ENCODE measurements at places on chromosomes 4 and X. TPM values are rescaled to one million over a fixed set of nuclear protein-coding genes. Genes with fewer than 3 reads are reported as not detected.

The ARX gene
- not detected for total RNA-seq

The PRKG2 gene
- total RNA-seq, result 0.63 TPM

The NLGN3 gene
- 0.89 TPM for total RNA-seq

The MAGEA4 gene
- total RNA-seq, result not detected

The IBSP gene
- total RNA-seq, result not detected

The LYAR gene
- total RNA-seq, result 15.0 TPM

The SH2D1A gene
- not detected for total RNA-seq

The CEP135 gene
- total RNA-seq, result 3.4 TPM

The SPANXA1 gene
- total RNA-seq, result not detected

The MGAT4D gene
- total RNA-seq, result not detected

The GLRB gene
- 11.7 TPM for total RNA-seq

The TCEAL3 gene
- total RNA-seq, result 6.4 TPM

The TIGD4 gene
- not detected for total RNA-seq

The LINC00632 gene
- 6.4 TPM for total RNA-seq

The EDNRA gene
- 15.0 TPM for total RNA-seq

The CXCL11 gene
- not detected for total RNA-seq

The UGT8 gene
- total RNA-seq, result 7.2 TPM

The RFC1 gene
- total RNA-seq, result 30.6 TPM

The RGN gene
- total RNA-seq, result 2.7 TPM

The STK32B gene
- total RNA-seq, result 3.8 TPM

The F8A3 gene
- total RNA-seq, result 15.6 TPM

The XPNPEP2 gene
- total RNA-seq, result not detected

The TRIM61 gene
- total RNA-seq, result 0.25 TPM

The CENPVL1 gene
- not detected for total RNA-seq

The KLF3 gene
- total RNA-seq, result 16.5 TPM

The MAML3 gene
- total RNA-seq, result 0.65 TPM

The TBX22 gene
- total RNA-seq, result not detected

The ARL13A gene
- total RNA-seq, result not detected

The NXF2B gene
- total RNA-seq, result not detected

The COX7B2 gene
- not detected for total RNA-seq

The CDS1 gene
- total RNA-seq, result 2.3 TPM

The HSFX2 gene
- total RNA-seq, result not detected

The MTNR1A gene
- 0.16 TPM for total RNA-seq

The NCAPG gene
- 1.4 TPM for total RNA-seq

The PPBP gene
- total RNA-seq, result not detected

The WDR17 gene
- total RNA-seq, result 0.98 TPM

The PITX2 gene
- 0.49 TPM for total RNA-seq
